ENCODE measurements at places on chromosomes 3 and 15. TPM values are rescaled to one million over a fixed set of nuclear protein-coding genes. Genes with fewer than 3 reads are reported as not detected.

GOLGA6D gene
- total RNA-seq = not detected

MPI gene
- total RNA-seq = 37.4 TPM

DNA sequence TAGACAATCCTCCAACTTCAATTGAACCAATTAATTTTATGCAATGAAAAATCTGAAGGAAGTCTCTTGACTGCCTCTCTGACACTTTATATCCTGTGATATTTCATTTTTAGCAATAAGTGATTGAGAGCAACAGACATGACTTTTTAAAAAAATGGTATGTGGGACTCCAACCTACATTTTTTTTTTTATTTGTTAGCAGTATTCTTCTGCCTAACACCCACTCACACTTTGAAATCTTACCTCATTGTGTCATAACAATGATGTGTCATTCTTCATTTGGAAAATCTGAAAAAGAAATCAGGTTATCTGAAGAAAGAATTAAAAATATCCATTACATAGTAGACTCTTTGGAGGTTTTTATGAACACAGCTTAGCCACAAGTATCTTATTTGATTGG, 541.3 kb upstream of the KCNMB2 start:
- peaks cover 9% of the 10 kb centered on the region for H3K4me1 ChIP-seq
- no peak overlapping the region for H3K4me3 ChIP-seq
- no peak overlapping the region for H3K27ac ChIP-seq
- DNase-seq = no peak
- H3K27me3 ChIP-seq = no peaks in the 10 kb centered on the region
- no peaks in the 10 kb centered on the region for H3K36me3 ChIP-seq

GRCh38 chr15:48861813-48862431, 16.0 kb upstream of the EID1 start:
- H3K27ac ChIP-seq = no peak overlapping the region
- peaks cover 16% of the 10 kb centered on the region for H3K4me1 ChIP-seq
- H3K27me3 ChIP-seq = no peaks in the 10 kb centered on the region
- no peak for DNase-seq

- no peak overlapping the region for H3K4me3 ChIP-seq
- no peaks in the 10 kb centered on the region for H3K36me3 ChIP-seq
- no peaks in the 10 kb centered on the region for H3K27me3 ChIP-seq
- DNase-seq = no peak
- H3K4me1 ChIP-seq = no peaks in the 10 kb centered on the region
- H3K27ac ChIP-seq = no peak overlapping the region
These were observed 64.6 kb downstream of the EDEM1 start for GRCh38 chr3:5252131-5252530.
